ENCODE measurements at places on chromosomes 2 and 18. TPM values are rescaled to one million over a fixed set of nuclear protein-coding genes. Genes with fewer than 3 reads are reported as not detected.

- no peak for DNase-seq
These were observed 128.6 kb upstream of the NYAP2 start for GRCh38 chr2:225270861-225271260.

The LOXHD1 gene
- polyA plus RNA-seq, result 0.28 TPM

- no peak for DNase-seq
These were observed 7.6 kb upstream of the MGAT5 start for GRCh38 chr2:134246154-134246874.

DNA sequence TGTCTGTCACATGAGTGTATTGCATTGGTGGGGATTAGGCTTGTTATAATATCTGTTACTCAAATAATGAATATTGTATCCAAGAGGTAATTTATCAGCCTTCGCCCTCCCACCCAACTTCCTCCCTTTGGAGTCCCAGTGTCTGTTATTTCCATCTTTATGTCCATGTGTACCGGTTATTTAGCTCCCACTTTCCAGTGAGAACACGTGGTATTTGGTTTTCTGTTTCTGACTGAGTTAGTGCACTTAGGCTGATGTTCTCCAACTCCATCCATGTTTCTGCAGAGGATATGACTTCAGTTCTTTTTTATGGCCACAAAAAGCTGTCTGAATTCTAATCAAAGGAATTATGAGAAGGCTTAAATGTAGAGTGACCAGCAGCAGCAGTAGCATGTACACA lies 104.0 kb upstream of the ARHGAP28 start:
- DNase-seq, result no peak

- DNase-seq, result no peak
These were observed 217.8 kb downstream of the ANAPC1 start for GRCh38 chr2:111666160-111666559.

DNA sequence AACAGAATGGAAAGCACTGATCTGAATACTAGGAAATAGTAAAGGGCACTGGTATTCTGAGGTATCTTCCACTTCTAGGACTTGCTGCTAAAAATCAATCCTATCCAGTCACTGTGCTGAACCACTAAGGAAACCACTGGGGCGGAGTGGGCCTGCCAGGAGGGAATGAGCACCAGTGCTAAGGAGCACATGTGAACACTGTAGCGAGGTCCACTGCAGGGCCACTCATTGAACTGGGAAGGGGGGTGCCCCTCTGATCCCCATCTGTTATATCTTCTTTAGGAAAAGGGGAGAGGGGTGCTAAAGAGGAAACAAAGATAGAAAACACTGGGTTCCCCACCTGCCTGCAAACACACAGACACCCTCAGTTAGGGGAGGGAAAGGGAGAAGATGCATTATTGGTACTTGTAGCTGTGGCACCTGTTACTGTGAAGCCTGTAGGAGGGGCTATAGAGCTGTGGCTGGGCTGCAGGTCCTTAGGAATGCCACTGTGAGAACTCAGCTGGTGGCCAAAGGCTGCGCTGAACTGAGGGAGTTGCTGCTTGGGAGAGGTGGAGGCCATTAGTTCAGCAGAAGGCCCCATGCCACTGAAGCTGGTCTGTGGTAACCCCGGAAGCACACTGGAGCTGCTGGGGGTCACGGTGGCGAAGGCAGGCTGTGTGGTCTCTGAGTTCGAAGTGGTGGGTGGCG lies 81.8 kb downstream of the INO80D start:
- DNase-seq, result no peak

DNA sequence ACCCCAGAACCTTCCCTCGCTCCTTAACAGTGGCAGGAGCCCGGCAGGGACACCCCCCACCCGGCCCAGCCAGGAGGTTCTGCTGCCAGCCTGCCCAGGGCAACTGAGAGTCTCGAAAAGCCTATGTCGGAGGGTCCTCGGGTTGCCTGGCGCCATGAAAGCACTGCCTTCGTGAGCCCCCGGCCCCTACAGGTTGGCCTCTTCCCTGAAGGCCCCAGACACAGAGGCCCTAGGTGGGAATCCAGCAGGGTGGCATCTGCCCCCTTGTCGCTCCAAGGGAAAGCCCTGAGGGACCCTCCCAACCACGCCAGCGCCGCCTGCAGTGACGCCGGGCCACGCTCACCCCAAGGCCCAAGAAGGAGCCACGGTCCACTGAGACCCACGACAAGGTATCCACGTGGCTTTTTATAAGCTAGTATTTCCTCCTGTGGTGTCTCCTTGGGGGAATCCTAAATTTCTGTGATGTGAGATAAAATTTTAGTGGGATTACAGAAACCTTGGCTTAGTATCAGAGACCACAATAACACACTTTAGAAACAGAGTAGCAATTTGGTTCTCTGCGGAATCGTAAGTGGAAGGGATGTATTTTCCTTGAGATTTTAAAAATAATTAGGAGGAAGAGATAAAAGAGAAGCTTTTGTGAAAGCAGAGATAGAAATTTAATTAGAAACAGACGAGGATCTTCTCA lies 138.9 kb downstream of the HDAC4 start:
- no peak for DNase-seq

DNA sequence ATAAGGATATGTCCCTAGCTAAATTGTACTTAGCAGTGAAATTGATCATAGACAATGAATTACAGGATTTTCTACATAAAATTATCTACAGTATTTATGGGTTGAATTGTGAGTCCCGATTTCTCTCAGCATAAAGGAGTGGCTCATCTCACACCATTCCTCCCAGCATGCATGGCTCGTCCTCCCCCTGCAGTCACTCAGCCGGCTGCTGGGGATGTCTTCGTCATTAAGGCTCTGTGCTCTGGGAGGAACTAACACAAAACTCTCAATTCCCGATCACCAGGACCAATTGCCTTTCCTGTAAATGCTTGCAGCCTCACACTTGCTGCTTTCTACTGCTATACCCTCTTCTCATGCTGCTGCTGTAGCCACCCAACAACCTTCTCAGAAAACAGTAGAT lies 75.9 kb downstream of the TXNL1 start:
- DNase-seq, result no peak

DNA sequence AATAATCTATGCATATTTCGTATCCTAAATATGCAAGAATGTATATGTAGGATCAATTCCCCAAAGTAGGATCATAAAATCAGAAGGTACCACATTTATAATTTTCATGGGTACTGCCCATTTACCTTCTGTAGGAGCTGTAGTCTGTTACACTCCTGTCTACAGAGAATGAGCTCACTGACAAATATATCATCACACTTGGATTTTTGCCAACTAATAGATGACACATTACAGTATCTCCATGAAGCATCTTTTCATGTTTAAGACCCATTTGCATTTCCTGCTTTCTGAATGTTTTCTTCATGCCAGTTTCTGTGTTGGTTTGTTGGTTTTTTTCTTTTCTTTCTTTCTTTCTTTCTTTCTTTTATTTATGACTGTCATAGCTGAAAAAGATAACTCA lies 70.9 kb upstream of the EML6 start:
- DNase-seq, result no peak

The MC5R gene
- 0.13 TPM for polyA plus RNA-seq

DNA sequence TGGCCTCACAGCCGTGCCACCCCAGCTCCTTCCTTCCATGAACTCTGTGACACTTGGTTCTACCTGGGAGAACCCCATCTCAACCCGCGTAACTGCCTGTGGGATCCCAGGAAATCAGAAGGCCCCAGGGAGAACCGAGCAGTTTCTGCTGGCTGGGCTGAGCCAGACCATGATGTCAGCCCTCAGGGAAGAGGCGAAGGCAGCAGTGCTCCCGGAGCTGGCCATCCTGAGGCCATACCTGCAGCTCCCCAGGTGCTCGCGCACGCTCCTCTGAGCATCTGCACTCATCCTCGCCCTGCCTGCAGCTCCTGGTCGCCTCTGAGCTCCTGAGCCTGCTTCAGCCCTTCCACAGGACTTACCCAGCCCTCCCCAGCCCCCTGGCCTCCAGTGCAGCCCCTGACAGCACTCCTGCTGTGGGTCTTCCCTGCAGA lies 186.1 kb downstream of the SEPTIN10 start:
- DNase-seq, result no peak

- no peak for DNase-seq
These were observed 69.8 kb downstream of the ANKRD12 start for GRCh38 chr18:9206421-9206820.

DNA sequence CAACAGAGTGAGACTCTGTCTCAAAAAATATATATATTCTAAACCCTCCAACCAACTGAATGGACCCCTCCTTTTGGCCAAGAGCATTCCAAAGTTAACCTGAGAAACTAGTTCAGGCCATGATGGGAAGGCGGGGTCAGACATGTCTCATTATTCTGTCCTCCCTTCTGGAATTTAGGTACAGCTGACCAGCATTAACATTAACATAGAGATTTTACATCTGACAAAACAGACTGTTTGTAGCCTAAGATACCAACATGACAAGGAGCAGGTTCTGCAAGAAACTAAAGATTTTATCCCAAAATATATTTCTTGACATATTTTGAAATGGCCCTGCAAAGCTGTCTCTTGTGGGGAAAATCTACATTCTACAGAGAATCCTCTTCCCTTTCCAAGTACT lies 6.8 kb upstream of the PDK1 start:
- DNase-seq, result no peak

DNA sequence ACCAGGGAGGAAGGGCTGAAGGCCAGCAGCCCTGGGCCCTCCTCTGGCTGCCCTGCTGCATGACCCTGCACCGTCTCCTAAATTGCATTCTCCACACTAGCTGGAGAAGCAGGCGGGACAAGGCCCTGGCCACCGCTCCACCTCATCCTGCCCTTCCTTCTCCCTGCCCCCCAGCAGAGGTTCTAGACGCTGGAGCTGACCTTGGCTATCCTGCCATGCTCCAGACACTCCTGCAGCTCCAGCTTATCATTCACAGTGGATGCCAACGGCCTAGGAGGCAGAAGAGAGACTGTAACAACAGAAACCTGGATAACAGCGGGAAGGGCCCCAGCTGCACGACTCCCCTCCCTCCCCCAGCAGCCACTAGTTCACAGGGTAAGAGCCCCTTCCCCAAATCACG lies 68.4 kb upstream of the POMC start:
- DNase-seq, result no peak

DNA sequence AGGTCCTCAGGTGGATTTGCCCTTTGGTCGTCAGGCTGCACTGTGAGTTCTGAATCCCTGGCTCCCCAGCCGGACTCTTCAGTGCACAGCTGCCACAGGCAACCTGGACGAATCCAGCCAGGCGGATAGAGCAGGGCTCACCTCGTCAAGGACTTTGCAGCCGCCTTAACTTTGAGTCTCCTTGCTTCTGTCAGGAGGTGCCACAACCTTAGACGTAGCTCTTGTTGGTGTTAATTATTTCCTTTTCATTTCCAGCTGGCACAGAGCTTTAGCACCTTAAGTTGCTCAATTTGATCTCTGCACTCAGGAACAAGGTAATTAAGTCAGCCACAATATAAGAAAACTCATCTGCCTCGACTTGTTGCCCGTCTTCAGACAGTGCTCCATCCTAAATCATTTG lies 17.7 kb downstream of the SMIM21 start:
- no peak for DNase-seq

The ADGRF3 gene
- polyA plus RNA-seq, result 2.7 TPM

The IKZF2 gene
- polyA plus RNA-seq, result 9.1 TPM

The CHRND gene
- polyA plus RNA-seq, result 0.74 TPM

The RAPGEF4 gene
- polyA plus RNA-seq, result 11.2 TPM

DNA sequence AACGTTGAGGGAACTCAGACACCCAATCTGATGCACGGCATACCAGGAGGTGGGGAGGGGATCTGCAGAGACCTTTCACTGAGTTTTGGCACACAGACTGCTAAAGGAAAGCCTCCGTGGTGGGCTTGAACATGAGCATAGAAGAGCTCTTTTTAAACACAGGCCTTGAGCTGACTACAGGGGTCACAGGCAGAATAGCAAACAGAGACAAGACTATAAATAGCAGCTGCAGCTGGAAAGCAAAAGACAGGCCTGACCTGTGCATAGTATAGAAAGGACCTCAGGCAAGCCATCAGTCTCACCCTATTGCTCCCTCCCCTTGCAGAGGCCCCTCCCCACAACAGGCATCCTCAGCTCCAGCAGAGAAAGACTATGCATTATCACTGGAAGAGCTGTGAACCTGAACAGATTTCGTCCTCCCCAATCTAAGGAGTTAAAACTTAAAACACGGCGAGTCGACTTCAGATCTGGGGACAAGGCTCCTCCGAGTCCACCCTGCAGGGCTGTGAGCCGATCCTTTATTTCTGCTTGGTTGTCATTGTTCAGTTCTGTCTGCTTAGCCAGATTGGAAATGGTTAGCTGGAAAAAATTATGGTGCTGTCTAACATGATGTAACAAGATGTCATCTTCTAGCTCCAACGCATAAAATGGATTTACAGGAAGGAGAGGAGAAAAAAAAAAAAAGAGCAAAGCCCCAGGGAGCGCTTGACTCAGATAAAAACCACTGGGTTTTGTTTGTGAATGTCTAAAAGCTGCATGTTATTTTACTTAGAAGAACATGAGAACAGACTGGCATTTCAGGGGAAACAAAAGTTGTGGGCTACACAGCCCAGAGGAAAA lies 25.2 kb upstream of the LCLAT1 start:
- DNase-seq, result no peak

- no peak for DNase-seq
These were observed 1107.2 kb downstream of the DPP10 start for GRCh38 chr2:115549611-115550130.

The SERPINB12 gene
- 0.10 TPM for polyA plus RNA-seq

- no peak for DNase-seq
These were observed 4.3 kb downstream of the CASP8 start for GRCh38 chr2:201264472-201265173.

The TSPYL6 gene
- not detected for polyA plus RNA-seq

DNA sequence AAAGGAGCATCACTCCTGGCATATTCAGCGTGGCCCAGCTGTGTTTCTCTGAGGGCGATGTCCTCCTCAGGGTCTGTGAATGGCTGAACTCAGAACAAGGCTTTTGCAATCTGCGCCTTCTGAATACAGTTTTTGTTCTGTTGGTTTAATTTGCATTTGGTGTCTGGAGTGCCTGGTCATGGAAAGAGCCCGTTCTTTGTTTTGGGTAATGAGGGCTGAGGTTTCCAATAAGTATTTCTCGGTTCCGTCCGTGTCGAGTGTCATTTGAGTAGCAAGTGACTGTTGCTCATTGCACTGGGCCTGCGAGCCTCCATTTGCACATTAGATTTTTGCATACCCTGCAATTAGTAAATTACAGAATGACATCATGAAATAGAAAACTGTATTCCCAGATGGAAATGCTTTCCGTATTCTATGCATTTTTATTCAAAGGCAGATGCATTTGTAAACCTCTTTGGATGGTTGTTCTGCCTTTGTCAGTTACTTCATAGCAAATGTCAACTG lies 57.3 kb downstream of the NEDD4L start:
- DNase-seq, result no peak
